ENCODE measurements at places on chromosomes 6 and 20.

- DNase-seq, result peak; percentile 50
Observed at GRCh38 chr20:35284267-35284991, at the start of gene EIF6. TSS of gene EIF6 (minus strand) at chr20:35284772. CDS start at chr20:35284487, 285 bp downstream.

- no peak for DNase-seq
Observed at GRCh38 chr6:43910638-43911353, 140.8 kb downstream of the VEGFA start.

DNA sequence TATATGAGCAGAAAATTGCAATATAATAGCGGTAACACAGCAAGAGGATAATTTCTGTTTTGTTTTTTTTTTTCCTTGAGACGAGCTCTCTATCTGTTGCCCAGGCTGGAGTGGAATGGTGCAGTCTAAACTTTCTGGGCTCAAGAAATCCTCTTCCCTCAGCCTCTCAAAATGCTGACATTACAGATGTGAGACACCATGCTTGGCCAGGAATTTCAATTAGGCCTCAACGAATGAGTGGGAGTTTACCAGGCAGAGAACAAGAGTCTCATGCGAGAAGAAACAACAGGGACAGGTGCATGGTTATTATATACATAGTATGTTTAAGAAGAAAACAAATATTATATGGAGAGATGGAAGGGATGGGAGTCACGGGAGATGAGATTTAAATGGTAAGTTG lies 111.4 kb downstream of the ATXN1 start:
- DNase-seq, result no peak

DNA sequence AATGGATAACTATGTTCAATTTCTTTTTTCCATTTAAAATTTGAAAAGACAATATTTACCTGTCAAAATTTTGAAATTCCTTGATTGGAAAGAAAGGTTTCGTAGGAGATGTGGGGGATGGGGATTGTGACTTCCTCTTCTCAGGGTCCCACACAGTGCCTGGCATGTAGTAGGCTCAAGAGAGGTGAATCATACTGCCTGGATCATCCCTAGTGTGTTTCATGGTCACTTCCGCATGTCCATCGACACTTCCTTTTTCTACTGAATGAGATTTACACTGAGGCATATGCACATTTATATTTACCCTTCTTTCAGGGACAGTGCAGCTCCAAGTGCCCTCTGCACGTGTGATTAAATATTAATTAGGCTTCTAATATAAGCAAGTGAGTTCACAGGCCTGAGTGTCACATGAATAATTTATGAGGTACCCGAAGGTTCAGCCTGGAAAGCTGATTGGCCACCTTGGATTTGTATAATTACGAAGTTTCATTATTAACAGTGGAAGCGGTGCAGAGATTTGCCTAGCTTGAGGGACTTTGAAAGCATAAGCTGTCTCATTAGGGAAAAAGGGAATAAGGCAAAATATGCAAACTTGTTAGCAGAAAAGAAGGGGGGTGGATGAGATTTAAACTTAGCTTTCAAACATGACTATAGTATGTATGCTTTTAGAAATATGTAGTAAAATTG lies 177.5 kb upstream of the MMS22L start:
- no peak for DNase-seq

DNA sequence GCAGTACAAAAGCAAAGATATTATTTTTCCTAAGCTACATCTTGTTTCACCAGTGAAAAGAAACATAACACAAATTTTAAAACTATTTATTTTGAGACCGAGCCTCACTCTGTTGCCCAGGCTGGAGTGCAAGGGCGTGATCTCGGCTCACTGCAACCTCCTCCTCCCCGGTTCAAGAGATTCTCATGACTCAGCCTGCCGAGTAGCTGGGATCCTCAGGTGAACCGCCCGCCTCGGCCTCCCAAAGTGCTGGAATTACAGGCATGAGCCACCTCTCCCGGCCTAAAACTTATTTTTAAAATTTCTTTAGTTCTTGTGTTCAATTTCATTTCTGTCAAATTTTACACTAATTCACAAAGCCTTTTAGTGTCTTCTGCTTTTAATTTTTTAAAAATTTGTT lies 5.9 kb downstream of the SRSF12 start:
- DNase-seq, result no peak

DNA sequence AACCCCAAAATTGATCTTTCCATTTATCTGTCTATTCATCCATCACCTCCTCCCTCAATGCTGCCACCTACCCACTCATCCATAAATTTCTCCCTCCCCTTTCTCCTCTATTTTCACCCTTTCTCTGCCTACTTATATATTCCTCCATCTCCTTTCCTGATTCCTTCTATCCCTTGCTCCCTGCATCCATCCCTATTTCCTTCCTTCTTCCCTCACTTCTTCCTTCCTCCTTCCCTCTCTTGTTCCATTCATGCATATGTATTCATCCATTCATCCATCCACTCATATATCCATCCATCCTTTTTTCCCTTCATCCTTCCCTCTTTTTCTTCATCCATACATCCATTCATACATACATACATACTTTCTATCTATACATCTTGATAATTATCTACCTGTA lies 76.3 kb upstream of the GGTLC1 start:
- no peak for DNase-seq
